CMK (cell line): ENCODE measurements at places on chromosomes 5 and 9.
A peak's percentile ranks its signal among the peaks of the same experiment; 100 is the strongest.

DNA sequence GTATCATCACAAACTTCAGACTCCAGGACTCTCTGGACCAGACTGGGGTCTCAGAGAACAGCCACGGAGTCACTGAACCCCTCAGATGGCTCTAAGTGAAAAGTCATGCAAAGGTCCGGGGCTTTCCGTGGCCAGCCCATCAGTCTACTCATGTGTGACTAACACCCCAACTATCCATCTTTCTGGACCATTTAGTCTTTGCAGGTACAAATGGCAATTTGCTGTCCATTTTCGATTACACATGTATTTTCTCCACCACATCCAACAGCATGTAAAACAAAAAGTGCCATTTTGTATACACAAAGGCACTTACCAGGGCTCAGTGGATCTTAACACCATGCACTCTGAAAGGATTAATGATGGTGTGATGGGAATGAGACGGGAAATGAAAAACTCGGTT, 387.7 kb downstream of the BNC2 start:
- DNase-seq: no peak

GRCh38 chr5:42877431-42877830, 65.7 kb upstream of the SELENOP start:
- no peak for DNase-seq

GRCh38 chr9:31683116-31683515, 701.3 kb upstream of the ACO1 start:
- no peak for DNase-seq

DNA sequence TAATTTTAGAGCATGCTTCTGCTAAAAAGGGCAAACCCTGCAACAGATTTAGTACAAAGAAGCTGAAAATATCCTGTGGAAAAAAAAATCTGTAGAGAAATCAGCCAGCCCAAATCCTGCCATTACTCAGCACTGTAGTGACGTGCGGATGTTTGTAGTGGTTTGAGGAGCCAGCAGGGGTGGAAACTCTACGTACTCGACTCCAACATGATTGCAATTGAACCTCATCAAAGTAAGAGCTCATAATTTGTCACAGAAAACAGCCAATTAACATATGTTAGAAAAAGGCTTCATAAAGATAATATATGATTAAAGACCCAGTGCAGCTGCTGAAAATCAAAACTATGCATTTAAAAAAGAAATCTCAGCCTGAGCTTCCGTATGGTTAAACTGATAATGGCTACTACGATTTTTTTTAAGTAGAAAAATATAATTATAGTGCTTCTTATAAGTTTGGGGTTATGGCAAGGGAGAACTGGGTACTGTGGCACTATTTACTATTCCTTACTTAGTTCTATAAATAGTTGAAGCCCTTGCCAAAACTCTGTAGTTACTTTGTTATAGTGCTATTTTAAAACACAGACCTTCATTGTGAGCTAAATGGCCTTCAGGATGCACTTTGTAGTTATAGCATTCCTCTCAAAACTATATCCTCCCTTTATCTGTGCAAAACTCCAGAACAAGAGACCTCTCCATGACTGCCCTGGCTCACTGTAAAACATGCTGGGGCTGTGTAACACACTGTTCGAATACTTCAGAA, 49.4 kb downstream of the MEF2C start:
- DNase-seq: no peak

DNA sequence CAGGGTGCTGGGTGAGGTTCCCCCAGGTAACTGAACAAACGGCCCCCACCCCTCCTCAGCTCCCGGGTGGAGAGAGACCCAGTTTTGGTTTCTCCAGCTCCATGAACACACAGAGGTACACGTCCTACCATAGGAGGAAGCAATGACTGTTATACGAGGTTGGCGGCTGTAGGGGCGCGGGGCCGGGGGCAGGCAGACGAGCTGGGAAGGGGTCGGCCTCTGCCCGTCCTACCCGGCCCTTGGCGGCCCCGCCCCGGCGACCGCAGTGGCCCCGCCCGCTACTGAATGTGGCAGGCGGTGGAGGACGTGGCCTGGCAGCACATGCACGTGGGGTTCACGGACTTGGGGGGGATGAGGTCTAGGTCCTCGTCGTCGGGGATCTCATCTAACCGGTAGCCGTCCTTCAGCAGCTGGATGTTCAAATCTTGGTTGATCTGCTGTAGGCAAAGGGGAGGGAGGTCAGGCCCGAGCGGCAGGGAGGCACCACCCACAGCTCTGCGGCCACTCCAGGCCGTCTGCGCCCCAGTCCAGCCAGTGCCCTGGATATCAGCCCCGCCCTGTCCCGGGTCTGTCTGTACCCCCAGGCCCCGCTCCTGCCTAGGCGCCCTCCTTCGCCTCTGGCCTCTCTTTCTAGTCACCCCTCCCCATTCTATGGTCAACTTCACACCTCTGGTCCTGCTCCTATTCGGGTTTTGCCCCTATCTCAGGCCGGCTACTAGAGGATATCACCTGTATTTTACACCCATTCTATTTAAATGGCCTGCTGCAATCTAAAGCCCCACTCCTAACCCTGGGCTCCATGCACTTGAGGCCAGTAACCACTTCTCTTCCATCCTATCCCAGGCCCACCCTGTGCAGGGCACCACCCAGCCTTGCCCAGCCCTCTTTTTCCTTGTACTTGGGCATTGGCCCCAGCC, 24.2 kb upstream of the MYORG start:
- no peak for DNase-seq

DNA sequence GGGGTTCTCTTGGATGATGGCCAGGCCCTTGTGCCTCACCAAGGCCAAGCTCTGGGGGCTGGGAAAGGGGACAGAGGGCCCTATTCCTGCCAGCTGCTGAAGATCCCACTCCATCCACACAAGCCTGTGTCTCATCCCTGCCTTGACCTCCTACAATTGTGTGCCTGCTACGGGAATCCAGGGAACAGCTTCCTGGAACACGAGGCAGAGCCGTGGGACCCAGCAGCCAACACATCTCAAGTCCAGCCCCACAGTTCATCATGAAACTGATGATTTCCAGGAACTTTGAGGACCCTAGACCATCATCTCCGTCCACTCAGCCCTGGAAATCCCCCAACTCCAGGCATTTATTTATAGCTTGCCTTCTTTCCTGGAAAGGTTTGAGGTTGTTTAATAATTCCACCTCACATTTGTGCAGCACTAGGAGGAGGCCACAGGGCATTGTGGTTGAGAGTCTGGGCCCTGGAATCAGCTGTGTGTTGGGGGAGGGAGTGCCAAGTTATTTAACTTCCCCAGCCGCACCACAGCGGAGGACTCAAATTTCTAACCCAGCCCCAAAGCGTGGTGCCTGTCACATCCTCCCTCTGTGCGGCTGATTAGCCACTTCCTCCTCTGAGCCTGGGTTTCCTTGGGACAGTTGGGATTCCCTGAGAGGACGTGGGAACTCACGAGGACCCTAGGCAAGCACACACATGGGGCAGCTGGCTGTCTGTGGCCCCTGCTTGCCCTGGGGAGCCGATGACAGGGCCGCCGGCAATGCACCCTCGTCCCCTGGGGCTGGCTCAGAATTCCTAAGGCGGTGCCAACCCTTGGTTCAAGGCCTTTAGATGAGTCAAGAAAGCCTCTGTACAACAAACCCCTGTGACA, 58.2 kb upstream of the GGTA1 start:
- DNase-seq: peak; percentile 71
